Stimulated activated CD4-positive, alpha-beta T cell treated with anti-CD3 and anti-CD28 coated beads, TNF-alpha, amount 100 ng/mL, for 1 hour (primary cell): ENCODE measurements at places on chromosomes 11 and 22.
A peak's percentile ranks its signal among the peaks of the same experiment; 100 is the strongest.

- no peak for DNase-seq
Measured at GRCh38 chr11:124096364-124096763, 18.9 kb upstream of the VWA5A start.

GRCh38 chr11:126645186-126645585, 289.7 kb downstream of the ST3GAL4 start:
- DNase-seq, result no peak

DNA sequence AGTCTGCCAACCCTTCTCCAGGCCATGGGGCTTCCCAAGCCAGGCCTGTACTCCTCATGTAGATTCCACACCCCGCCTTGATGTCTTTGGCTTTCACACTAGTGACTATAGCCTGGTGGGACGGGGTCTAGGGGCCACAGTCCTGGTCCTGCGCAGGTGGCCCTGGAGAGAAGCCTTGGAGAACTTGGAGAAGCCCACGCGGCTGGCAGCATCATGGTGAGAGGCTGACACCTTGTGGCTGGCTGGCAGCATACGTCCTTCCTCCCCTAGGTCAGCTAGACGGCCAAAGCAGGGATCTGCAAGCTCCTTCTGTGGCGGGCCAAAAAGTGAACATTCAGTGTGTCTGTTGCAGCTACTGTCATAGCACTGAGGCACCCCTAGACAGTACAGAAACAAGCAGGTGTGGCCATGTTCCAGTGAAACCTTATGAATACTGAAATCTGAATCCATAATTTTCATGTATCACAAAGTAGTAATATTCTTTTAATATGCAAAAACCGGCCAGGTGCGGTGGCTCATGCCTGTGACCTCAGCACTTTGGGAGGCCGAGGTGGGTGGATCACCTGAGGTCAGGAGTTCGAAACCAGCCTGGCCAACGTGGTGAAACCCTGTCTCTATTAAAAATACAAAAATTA, 42.0 kb downstream of the FAM83F start:
- peak; percentile 28 for DNase-seq

- no peak for DNase-seq
Measured at GRCh38 chr11:420054-420910, 5.5 kb upstream of the SIGIRR start.

- DNase-seq, result no peak
Measured at GRCh38 chr22:49097171-49097925, 730.3 kb downstream of the BRD1 start.
